Globus pallidus (tissue), 1 donor: ENCODE measurements at places on chromosomes 13 and 19.

GRCh38 chr19:49437231-49437630 is 4.1 kb downstream of the SLC17A7 start:
- no peak for DNase-seq

- no peak for DNase-seq
Measured at GRCh38 chr13:45811891-45812694, 39.5 kb downstream of the SIAH3 start.

GRCh38 chr19:1214299-1214861 is 8.8 kb downstream of the STK11 start:
- DNase-seq = no peak

- no peak for DNase-seq
Measured at GRCh38 chr19:13255041-13255718, 105.0 kb downstream of the IER2 start.

DNA sequence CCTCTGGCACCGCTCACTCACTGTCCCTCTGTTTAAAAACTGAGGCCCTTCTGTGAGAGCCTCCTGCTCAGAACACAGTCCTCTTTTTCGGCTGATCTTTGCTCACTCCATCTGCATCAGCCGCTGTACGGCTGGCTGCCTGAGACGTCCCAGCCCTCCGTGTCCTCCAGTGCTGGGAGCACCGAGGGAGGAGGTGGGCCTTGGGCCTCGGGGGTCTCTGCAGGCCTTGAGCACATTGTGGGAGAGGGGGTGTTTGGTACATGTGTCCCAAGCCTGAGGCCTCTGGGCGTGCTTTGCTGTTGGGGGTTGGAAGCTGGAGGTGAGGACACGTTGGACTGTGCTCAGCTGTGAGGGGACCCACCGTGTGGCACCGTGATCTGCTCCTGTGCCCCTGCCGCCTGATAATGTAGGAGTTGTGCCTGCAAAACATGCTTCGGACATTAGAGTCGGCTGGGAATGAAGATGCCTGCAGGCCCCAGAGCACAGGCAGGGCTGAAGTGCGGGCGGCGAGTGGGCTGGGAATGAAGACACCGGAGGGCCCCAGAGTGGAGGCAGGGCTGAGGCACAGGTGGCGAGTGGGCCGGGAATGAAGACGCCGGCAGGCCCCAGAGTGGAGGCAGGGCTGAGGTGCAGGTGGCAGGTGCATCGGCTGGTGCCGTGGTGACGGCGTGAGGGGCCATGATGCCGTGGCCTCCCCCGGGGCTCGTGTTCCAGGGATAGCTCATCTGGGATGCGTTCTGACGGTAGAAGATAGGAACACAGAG is 30.6 kb downstream of the MCF2L start:
- DNase-seq = no peak

GRCh38 chr13:40922437-40923040 is 96.6 kb downstream of the ELF1 start:
- DNase-seq = no peak

- no peak for DNase-seq
Measured at GRCh38 chr13:65965501-65965900, 1264.6 kb downstream of the PCDH9 start.

DNA sequence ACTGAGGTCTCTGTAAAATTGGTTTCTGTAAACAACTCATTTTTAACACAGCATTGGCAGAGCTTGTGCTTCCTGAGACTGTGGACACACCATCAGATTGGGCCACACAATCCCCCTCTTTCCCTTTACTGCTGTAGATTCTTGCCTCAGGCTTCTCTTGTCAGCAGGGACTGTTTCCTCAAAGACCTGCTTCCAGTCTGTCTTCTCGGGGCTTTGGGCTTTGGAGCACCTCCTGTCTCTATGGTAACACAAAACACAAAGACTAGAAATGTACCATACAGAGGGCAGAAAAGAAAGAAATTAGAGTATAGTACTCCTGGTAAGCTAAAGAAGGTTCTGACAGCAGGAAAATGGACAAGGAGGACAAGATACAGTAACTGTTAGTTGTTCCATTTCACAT is 484.5 kb downstream of the DIAPH3 start:
- DNase-seq = no peak

GRCh38 chr13:34000955-34001354 is 183.0 kb downstream of the RFC3 start:
- DNase-seq = no peak
